ENCODE measurements at places on chromosomes 12 and 14.

GRCh38 chr12:74722709-74723108 is 185.1 kb downstream of the ATXN7L3B start:
- no peak for DNase-seq

DNA sequence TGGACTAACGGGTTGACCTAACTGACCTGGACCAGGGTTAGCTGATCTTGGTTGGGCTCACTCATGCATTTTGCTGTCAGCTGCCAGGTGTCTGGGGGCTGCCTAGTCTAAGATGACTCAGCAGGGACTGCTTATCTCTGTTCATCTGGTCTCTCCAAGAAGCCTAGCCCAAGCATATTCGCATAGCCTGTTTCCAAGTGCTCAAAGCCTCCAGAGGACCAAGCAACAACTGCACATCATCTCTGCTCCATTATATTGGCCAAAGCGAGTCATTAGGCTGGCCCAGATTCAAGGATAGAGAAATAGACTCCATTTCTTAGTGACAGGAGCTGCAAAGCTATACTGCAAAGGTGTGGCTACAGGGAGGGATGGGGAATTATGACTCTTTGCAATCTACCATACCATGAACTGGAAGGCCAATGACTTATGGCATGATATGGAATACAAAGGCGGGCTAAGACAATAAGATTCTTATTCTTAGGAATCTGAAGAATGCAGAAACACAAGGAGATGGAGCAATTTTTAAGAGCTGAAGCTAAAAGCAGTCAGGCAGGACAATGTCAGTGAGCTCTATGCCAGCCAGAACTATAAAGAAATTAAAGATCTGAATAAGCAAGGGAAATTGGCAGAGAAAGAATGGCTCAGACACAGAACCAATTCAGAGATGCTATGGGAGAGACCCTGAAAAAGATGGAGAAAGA is 194.6 kb upstream of the FSCB start:
- no peak for DNase-seq

- no peak for DNase-seq
Observed at GRCh38 chr12:2284321-2284813, 231.6 kb downstream of the CACNA1C start.

- DNase-seq, result no peak
Observed at GRCh38 chr12:25072906-25073650, 121.9 kb downstream of the DNAI7 start.

DNA sequence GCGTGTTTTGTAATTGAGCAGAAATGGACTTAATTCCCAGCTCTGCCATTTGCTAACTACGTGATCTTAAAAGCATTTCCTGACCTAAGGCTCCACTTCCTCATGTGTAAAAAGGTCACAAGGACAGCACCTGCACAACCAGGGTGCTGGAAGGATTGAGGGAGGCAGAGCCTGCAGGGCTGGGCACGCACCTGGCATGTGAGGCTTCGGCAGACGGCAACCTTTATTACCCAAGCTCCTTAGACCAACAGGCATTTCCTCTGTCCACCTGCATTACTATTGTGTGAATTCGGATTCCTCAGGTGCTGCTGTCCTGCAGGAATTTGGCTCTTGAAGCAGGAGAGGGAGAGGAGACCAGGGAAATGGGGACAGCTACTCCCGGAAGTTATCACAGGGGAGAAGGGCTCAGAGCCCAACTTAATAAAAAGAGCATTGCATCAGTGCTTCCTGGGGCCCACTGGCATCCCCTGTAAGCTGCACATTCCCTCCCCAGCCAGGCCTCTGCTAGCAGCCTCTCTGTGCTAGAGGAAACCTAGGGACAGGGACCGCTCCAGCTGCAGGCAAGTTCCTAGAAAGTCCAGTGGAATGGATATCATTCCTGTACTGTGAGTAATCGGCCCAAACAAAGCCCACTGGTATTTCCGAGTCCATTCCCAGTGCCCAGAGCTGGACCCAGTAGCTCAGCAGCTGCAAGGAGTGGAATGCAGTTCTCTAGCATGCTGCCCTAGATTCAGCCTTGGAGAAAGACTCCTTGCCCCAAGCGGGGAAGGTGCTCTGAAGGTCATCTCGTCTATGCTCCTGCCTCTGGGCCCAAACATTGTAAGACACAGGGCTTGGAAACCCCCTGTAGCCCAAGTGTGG is 157.1 kb upstream of the CCND2 start:
- no peak for DNase-seq

DNA sequence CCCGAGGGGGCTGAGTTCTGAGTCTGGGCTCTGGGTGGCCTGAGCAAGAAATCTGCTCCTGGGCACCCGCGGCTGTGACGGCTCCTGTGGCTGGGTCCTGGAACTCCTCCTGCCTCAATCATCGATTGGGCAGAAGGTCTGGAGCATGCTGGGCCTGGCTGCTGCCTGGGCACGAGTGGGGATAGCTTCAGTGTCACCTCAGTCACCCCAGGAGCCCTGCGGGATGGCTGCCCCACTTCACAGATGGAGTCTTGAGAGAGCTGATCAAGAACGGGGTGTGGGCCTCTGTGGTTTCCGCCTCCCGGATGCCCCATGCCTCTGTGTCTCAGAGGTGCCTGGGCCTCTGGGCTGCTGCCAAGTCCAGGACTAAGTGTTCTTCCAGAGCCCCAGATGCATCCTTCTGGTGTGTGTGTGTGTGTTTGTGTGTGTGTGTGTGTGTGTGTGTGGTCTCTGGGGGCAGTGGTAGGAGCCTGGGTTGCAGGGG is 185.6 kb upstream of the C14orf180 start:
- peak; percentile 53 for DNase-seq

- DNase-seq, result no peak
Observed at GRCh38 chr12:18224745-18225144, 36.6 kb upstream of the PIK3C2G start.

DNA sequence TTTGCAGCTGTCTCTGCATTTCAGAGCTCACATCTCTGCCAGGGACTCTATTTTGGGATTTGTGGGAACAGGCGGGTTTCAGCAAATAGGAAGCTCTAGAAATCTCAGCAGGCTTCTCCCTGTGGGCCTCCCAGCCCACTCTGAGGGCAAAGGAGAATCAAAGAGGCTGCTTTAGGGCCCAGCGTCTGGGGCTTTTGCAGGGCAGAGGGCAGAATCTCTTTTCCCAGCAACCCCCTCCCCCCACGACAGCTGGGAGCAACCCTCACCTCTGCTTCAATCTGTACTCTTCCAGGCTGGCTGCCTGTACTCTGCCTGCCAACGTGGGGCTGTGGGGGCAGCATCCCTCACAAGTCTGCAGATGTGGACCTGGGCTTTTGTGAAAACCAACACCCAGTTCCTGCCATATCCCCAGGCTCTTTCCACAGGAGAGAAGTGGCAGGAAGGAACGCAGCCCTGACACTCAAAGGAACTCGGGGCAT is 529.6 kb upstream of the TBX3 start:
- no peak for DNase-seq

DNA sequence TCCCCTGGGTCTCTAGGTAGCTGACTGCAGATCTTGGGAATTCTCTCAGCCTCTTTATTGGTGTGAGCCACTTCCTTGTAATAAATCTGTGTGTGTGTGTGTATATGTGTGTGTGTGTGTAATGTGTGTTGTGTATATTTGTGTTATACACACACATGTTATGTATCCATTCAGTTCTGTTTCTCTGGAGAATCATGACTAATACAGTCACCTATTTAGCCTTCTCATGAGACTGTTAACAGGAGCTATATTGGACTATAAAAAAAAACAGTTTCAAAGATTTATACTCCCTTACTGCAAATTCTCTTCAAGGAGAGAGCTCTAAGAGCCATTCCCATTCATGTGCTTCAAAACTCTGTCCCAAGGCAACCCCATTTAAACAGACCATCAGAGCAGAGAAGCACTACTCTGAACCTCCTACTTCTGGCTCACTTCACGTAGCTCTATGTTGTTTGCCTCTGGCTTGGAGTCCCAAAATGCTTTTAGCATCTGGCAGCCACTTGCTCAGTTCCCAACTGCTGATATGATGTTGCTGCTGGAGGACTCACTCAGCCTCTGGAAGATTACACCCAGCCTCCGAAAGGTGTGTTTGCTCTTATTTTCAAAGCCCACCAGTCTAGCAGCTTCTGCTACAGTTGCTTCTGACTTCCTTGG is 48.7 kb upstream of the KITLG start:
- DNase-seq, result no peak

DNA sequence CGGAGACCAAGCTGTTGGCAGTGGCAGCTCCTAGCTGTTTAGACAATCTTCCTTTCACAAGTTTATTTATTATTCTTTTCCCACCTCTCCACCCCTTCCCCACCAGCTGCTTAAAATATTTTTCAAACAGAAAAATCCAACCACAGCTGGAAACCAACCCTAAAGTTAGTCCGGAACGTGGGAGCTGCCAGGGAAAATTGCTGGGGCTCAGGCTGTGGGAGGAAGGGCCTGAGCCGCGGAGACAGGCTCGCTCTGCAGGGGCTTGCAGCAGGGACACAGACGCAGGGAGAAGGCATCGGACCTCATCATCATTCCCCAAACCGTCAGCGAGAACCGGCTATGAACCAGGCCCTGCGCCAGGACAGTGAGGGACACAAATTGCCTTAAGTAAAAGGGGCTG is 16.1 kb upstream of the TMEM106C start:
- no peak for DNase-seq

GRCh38 chr14:54894995-54895394 is 7.6 kb downstream of the GCH1 start:
- DNase-seq, result no peak

- peak; percentile 20 for DNase-seq
Observed at GRCh38 chr12:113912760-113913329, 53.3 kb downstream of the RBM19 start.

- no peak for DNase-seq
Observed at GRCh38 chr12:4742416-4742970, 22.3 kb downstream of the GALNT8 start.

GRCh38 chr14:54138354-54139038 is 181.9 kb upstream of the BMP4 start:
- no peak for DNase-seq

GRCh38 chr14:59768855-59769375 is 101.7 kb downstream of the RTN1 start:
- no peak for DNase-seq

DNA sequence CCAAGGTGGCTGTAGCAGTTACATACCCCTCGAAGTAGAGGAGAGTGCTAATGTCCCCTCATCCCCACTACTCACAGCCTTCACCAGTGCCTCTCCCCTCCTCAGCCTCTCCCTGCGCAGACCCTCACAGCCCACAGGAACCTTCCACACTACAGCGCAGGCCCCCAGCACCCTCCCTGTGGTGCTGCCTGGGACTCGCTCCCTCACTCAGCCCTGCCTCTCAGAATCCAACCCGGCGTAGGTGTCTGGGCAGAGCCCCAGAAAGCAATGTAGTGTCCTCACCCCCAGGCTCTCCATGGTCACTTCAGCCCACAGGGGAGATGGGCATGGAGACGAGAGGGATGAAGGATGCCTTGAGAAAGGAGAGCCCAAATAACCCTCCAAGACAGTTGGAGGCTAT is 10.9 kb upstream of the ZNF740 start:
- DNase-seq, result no peak

- no peak for DNase-seq
Observed at GRCh38 chr12:100995771-100996170, 201.2 kb downstream of the ANO4 start.

DNA sequence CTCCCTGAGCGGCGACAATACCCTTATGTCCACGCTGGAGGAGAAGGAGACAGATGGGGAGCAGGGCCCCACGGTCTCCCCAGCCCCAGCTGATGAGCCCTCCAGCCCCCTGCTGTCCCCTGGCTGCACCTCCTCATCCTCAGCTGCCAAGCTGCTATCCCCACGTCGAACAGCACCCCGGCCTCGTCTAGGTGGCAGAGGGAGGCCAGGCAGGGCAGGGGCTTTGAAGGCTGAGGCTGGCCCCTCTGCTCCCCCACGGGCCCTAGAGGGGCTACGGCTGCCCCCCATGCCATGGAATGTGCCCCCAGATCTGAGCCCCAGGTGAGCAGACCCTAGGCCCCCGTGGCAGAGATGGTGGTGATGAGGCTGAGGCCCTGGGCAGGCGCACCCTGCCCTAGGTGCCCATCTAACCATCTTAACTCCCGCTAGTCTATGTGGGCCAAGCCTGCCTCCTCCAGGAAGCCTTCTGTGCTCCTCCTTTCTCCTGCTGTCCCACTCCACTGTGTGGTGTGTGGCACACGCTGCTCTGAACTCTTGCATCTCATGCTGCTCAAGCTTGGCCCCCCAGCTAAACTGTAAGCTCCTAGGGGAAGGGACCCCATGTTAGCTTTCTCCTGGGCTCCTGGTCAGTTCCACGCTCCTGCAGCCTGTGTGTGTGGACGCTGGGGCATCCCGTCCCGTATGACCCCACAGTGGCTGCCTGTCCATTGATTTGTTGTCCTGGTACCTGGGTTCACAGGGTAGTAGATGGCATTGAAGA is 12.1 kb downstream of the MCRS1 start:
- no peak for DNase-seq

DNA sequence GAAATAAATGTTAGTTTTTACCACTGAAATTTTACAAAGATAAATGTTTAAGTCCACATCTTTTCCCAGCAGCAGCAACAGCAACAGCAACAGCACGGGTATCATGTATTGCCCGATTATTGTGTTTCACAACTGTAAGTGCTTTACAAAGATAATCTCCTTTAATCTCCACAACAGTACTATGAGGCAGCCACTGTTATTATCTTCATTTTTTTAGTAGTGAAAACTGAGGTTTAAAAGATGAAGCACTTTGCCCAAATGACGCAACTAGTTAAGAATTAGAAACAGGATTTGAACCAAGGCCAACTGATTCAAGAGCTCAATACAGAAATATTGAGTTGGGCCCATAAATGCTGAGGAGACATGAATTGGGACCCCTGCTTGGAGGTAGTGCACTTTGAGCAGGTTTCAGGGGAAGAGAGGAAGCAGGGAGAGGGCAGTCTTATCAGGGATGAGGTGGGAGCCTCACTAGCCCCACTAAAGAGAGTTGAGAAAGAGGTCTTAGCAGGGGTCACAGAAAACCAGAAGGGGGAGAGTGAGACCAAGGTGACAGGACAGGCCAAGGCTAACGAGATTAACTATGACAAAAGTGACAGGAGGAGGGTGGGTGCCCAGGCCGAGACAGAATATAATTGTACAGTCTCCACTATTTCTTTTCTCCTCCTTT is 15.3 kb downstream of the KRT2 start:
- DNase-seq, result no peak

GRCh38 chr12:9742661-9743060 is 9.8 kb upstream of the CLECL1 start:
- no peak for DNase-seq

GRCh38 chr12:101795786-101796185 is 35.0 kb downstream of the GNPTAB start:
- DNase-seq, result no peak

DNA sequence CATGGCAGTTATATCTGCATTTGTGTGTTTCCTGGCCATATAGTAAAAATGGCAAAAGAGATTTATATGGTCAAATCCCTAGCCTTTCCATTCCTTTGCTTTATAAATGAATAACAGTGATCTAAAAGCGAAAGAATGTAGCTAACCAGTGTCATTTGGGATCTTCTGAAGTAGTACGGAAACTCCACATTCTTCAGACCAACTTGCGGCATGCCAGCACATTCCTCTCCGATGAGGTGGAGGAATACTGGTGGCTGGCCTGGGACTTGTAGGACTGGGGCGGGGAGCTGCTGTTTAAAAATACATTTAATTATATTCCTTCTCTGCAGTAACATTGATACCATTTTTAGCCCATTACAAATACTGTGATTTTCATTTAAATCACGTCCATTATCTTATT is 85.3 kb downstream of the SAMD4A start:
- DNase-seq, result no peak

Data from activated gamma-delta T cell treated with anti-CD3 and anti-CD28 coated beads, Interleukin-2, amount 50 U/mL, for 16 hours (primary cell).